Central memory CD4-positive, alpha-beta T cell (primary cell): ENCODE measurements at places on chromosomes 3 and 15.
A peak's percentile ranks its signal among the peaks of the same experiment; 100 is the strongest.

GRCh38 chr15:63353887-63354286 lies 27.8 kb downstream of the CA12 start:
- no peak for DNase-seq

DNA sequence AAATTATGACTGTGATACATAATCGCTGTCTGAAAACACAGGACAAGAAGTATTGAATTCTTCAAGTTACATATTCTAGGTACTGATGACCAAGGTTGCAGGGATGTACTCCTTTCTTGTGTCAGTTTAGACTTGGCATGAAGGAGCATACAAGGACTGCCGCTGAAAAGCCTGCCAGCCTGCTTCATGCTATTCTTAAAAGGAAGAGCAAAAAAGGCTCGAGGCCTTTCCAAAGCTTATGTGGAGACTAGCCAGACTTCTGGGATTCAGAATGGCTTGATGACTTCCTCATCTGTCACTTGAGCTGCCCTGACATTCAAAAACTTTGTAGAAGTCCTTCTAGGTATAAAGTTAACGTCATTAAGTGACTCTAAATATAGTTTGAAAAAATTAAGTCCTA lies 92.0 kb downstream of the CADM2 start:
- DNase-seq: no peak

- DNase-seq: no peak
Measured at GRCh38 chr3:7602297-7602696, 741.4 kb downstream of the GRM7 start.

GRCh38 chr3:66437341-66437929 lies 63.4 kb downstream of the LRIG1 start:
- no peak for DNase-seq

DNA sequence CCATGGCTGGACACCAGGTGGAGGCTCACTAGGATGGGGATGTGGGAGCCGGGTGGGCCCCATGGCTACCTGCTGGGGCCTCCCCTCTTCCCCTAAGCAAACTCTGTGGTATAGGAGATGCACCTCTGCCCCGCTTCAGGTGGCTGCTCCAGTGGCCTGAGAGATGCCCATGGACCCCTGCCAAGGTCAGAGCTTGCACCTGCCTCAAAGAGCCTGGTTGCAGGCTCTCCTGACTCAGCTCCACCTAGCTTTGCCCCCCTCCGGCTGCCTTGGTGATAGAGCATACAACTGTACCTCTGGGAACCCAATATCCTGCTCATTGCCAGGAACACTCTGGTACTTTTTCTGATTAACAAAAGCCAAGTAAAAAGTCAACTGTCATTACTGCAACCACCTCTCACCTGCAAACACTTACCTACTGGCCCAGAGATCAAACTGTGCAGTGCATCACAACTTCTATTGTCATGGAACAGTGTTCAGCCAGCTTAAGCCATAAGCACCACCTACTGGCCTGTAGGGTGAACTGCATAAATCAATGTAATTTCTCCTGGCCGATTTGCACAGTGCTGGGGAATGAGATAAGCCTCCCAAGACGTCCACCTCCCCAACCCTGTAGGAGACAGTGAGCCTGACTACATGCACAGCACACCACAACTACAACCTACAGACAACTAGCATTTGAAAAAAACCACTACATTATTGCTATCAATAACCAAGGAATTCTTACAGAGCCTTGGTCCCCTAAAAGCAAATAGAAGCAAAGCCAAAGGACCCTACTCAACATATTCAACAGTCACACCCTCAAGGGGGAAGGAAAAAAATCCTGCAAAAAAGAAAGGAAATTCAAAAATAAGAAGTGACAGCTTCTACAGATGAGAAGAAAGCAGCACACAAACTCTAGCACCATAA lies 352.4 kb upstream of the ARHGEF26 start:
- peak; percentile 55 for DNase-seq

- DNase-seq: no peak
Measured at GRCh38 chr3:111971533-111972130, 7.2 kb upstream of the ABHD10 start.

DNA sequence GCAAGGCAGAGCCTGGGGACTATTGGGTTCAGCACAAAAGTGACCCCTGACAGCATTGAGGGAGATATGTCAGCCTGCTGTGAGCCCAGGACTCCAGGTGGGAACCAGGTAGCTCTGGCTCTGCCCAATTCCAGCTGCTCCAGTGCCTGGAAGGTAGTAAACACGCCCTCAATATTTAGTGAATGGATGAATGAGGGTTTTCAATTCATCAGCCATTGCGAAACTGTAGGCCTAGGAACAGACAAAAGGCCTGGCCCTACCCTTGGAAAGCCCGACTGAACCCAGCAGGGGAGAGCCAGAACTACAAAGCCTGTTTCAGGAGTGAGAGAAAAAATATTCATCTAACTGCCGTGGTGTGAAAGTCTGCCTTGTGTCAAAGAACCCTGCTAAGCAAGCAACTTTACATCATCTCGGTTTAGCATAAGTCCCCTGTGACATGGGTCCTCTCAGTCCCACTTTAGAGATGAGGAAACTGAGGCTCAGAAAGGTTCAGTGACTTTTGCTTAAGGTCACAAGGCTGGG lies 8.1 kb upstream of the CSK start:
- DNase-seq: no peak

- DNase-seq: no peak
Measured at GRCh38 chr3:13075318-13075717, 2.1 kb upstream of the IQSEC1 start.

- DNase-seq: no peak
Measured at GRCh38 chr3:112117841-112118571, 15.0 kb downstream of the GCSAM start.
